Right lung (tissue), 10 donors: ENCODE measurements at places on chromosomes 3 and 15. TPM values are rescaled to one million over a fixed set of nuclear protein-coding genes. Genes with fewer than 3 reads are reported as not detected.

DNA sequence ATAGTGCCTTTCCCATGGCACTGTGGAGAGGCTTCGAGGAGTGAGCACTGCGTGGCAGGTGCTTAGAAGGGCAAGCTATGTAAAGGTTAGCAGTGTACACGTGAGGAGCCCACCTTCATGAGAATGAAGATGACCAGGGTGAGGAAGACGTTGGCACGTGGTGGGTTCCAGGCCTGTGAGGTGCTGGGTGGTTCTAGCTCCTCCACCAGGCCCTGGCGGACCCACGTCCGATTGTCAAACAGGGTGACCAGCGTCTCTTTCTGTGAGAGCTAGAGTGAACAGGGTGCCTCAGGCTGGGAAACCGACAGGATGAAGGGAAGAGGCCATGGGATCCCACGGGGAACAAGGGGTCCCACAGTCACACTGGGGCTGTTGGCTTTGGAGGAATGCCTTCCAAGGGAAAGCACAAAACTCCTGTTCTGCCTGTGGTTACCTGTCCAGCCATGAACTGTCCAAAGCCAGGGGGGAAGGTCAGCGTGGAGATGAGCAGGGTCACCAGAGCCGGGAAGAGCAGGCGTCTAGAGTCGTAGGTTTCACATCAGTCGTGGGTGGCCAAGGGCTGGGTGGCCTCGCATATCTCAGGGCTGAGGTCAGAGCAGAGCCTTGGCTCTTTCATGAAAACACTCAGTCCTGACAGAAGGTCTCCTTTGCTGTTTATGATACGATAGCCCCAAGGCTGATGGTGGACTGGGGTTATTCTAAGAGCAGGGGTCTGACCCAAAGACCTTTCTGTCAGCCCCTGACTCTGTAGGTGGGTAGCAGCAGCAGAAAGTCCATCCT lies 6.0 kb downstream of the CLCN2 start:
- no peak for DNase-seq

- DNase-seq, result no peak
These were observed 292.1 kb downstream of the CGGBP1 start for GRCh38 chr3:87766721-87767120.

DNA sequence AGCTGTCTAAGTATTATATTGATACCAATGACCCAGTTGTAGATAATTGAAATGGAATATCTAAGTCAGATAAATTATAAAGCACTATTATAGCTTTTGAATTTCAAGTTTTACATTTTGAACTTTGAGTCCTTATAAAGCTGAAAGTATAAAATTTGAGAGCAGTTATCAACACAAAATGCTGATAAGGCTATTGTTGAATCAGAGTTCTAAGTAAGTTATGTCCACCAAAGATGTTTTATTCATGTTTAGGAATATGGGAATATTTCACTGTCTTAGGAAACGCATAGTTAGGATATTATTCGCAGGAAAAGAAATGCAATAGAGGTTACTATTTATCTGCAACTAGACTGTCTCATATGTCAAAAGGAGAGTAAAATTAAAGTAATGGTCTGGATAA lies 29.4 kb downstream of the ZPLD1 start:
- no peak for DNase-seq

DNA sequence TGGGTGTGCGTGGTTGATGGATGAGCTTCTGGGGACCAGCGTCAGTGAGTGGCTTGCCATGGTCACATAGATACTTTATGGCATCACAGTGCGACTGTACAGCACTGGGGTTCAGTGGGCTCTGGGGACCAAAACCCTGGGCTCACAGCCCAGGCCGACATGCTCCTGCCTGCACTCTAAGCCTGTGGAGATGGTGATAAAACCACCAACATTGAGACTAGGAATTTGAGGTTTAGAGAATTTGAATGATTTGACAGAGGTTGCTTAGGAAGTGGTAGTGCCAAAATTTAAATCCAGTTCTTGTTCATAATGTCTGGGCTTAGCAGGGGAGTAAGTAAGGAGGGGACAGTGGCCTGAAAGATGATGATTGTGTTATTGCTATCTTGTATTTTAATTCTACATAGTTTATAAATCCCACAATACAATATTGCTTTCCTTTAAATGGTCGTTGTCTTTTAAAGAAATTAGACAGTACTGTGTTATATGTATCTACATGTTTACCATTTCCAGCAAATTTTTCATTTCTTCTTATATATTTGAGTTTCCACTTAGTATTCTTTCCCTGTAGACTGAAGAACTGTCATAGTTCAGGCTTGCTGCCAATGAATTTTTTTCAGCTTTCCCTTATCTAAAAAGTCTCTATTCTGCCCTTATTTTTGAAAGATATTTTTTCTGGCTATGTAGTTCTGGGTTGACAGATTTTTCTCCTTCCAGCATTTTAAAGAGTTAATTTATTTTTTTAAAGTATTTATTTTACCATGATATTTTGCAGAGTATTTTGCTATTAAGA lies 235.4 kb upstream of the RGMA start:
- DNase-seq, result no peak

- peak; percentile 77 for DNase-seq
These were observed 11.8 kb downstream of the CLEC3B start for GRCh38 chr3:45037720-45038455.

The CCR4 gene
- 2.1 TPM for polyA plus RNA-seq

The FYCO1 gene
- polyA plus RNA-seq, result 18.2 TPM

The FBXL22 gene
- 1.8 TPM for polyA plus RNA-seq

DNA sequence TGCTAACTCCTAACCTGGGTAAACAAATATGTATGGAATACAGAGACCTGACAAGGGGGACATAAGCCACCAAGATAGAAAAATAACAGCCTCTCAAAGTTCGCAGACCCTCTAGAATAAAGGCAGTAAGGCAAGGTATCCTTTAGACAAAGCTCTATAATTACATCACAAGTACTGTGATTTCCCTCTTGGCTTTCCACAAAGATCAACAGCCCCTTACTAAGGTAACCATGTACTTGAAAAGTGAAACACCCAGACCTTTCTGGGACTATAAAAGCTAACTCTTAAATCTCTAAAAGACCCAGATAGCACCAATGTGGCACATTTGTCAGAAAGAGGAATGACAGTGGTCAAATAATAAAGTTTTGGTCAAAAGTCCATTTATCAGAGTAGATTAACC lies 51.9 kb downstream of the TBL1XR1 start:
- DNase-seq, result no peak

DNA sequence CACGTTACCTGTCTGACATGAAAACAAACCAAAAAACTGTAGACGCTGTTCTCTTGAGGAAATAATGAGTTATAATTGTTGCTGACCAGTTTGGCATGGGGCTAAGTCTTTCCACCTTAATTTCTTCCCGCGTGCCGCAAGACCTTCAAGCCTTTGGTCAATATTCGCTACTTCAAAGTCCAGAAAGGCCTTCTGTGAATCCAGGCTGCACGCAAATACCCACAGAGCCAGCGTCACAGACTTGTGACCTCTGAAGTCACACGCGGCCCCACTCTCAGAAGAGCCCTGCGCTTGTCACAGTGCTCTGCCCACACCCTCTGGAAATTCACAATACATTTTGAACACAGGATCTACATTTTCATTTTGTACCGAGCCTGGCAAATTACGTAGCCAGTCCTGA lies 275.2 kb downstream of the SHQ1 start:
- DNase-seq, result no peak

DNA sequence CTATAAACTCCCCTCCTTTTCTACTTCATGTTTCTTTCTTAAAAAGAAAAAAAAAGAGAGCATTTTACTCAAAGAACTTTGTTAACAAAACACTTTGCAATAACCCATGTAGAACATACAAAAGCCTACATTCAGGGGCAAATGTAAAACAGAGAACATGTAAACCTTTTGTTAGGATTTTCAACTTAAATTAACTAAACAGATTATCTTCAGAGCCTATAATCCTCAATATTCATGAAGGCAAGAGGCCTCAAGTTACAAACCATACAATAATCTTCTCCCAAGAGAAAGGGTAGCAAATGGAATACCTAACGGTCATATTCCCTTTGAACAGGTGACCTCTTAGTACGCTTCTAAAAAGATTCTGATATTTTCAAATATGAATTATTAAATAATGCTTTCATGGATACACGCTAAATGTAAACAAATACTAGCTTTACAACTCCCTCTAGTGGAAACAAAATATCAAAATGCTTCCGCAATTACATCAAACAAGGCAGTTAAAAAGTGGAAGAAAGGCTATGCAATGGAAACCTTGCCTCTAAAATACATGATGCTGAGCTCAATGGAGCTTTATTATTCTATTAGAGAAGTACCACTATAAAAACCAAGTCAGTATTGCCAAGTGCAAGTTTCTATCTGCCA lies 9.9 kb downstream of the CEP152 start:
- peak; percentile 27 for DNase-seq

- DNase-seq, result no peak
These were observed 103.0 kb downstream of the LARS2 start for GRCh38 chr3:45491344-45491743.

DNA sequence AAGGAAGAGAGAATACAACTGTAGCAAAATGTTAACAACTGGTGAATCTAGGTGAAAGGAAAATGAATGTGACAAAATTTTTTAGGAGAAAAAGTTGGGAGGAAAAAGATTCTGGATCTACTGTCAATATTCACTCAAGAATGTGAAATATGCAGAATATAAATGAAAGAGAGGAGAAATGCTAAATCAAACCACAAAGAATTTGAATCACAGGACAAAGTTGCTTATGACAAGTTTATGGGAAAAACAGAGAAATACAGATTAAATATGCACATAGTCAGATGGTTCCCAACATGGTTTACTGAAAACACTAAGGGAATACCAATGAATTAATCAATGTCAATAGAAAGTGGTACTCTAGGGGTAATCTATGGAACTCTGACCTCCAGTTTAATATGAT lies 27.6 kb downstream of the C3orf33 start:
- no peak for DNase-seq

The SLC12A1 gene
- polyA plus RNA-seq, result 0.29 TPM

DNA sequence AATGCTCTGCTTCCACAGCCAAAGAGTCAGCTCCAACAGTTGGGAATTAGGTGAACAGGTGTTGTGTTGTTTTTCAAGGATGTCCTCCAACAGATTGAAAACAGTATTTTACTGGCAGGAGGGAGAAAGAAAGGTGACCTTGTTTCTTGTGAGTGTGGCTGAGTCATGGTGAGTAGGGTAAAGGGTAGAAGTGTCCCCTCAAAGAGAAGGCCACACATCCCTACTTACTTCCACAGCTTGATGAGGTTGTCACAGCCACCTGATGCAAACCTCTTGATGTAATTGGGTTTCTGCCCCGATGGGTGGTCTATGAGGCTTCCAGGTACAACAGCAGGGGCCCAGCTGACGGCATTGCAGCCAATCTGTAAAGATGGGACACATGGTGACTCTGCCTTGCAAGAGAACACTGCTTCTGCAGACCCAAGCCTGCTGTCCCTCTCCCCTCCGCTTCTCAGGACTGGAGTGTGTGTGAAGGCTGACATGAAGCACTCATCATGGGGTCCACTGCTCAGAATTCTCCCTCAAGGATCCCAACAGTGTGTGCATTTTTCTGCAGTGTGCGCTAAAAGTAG lies 12.7 kb upstream of the GHRL start:
- DNase-seq, result no peak

- peak; percentile 86 for DNase-seq
These were observed 61.3 kb downstream of the VGLL4 start for GRCh38 chr3:11582191-11582968.

DNA sequence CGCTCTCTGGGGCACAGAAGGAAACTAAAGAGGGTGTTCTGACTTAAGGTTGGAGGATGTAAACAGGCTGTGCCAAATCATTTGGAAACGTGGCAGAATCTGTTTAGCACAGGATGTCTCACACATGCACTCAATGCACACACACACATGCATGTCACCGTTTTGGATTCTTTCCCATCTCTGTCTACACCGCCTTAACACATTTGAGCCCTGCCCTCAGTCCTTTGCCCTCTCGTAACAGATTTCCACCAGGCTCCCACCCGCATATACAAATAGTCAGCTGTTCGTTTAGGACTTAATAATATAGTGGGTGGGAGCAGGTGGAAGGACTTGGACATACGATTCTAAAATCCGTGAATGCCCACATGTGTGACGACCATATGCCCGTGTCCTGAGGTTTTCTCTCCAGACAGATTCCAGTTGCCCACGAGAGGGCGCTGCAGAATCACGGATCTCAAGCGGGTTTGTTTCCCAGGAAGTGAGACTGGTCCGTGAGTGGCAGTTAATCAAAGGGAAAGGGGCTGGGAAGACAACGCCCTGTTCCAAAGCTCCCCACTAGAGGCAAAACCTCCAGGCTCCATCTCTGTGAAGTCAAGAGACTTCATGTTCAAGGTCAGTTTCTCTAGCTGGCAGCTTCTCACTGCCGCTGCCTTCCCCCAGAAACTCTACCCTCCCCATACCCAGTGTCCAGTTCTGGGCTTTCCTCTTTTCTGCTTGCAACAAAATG lies 44.5 kb downstream of the NOX5 start:
- DNase-seq, result peak; percentile 88

The ADAMTSL3 gene
- polyA plus RNA-seq, result 15.3 TPM

GRCh38 chr3:197023998-197024651 lies 5.5 kb downstream of the MELTF start:
- DNase-seq, result no peak

The TNNC1 gene
- polyA plus RNA-seq, result 50.1 TPM

The NEK11 gene
- polyA plus RNA-seq, result 20.7 TPM

DNA sequence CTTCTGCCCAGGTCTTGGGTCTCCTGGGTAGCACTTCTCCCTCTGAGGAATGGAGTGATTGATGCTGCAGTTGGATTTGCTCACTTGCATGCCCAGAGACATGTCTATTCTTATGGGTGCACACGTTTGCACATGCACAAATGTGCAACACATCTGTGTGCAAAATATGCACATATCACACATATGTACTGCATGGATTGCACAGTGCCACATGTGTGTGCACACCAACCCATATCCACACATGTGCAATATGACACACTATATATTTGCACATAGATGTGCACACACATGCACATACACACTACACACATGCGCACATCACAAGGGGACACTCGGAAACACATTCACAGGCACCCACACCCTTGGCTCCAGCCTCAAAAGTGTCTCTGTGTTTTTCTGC lies 671 bp upstream of the SEMA3B start:
- no peak for DNase-seq

GRCh38 chr3:12662593-12663400 lies 1.1 kb downstream of the RAF1 start:
- peak; percentile 35 for DNase-seq

DNA sequence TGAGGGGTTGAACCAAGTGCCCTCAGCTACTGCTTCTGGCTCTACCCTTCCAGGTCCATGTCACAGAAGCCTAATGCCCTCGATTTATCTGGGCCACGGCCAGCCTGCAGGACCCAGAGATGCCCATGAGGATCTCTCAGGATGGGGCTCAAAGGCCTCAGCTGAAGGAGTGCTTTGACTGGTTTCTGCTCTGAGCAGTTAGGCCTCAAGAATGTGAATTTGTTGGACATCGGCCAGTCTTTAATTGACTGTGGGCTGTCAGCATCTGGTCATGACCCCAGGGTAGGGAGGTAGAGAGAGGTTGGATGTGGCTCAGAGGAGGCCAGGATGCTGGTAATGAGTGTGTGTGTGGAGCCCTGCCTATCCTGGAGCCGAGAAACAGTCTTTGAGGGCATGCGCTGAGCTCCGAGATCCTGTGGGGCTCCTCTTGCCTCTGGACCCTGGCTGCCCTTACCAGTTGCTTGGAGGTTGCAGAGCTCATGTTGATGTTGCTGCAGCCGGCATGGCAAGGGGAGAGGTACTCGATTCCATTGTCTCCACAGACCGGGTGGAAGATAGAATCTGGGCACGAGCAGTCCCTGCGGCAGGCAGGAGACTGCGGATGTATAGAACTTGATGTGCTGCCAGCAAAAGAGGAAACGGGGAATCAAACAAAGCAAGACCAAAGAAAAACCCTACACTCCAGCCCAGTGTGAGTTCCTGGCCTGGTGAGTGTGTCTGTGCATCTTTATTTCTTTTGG lies 49.1 kb upstream of the RAB6B start:
- DNase-seq, result peak; percentile 42
